ENCODE measurements at places on chromosomes 7 and 10.
A peak's percentile ranks its signal among the peaks of the same experiment; 100 is the strongest.

- no peak for DNase-seq
Observed at GRCh38 chr10:124546055-124546369, 84.4 kb downstream of the LHPP start.

GRCh38 chr7:140924019-140924820 lies 509 bp downstream of the BRAF start:
- DNase-seq: peak; percentile 76

DNA sequence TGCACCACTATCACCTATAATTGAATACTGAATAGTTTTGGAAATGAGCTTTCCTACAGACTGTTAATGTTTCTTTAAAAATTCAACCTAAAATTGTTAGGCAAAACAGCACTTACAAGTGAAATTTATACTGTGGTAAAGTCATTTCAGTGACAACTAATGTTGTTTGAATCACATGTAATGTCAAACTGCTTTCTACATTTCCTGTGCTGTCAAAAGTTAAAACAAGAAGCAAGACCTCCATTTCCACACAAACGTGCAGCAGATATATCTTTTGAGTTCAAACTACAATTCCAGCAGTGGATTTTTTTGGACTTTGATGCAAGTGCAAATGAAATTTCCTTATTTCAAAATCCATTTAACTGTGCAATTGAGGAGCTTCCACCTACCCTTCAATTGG lies 199.8 kb downstream of the RNLS start:
- DNase-seq: no peak

- no peak for DNase-seq
Observed at GRCh38 chr7:2224491-2224928, 8.2 kb downstream of the MAD1L1 start.

GRCh38 chr7:21617916-21618390 lies 75.1 kb downstream of the DNAH11 start:
- DNase-seq: no peak

GRCh38 chr10:4820804-4821401 lies 5.1 kb upstream of the AKR1E2 start:
- no peak for DNase-seq

DNA sequence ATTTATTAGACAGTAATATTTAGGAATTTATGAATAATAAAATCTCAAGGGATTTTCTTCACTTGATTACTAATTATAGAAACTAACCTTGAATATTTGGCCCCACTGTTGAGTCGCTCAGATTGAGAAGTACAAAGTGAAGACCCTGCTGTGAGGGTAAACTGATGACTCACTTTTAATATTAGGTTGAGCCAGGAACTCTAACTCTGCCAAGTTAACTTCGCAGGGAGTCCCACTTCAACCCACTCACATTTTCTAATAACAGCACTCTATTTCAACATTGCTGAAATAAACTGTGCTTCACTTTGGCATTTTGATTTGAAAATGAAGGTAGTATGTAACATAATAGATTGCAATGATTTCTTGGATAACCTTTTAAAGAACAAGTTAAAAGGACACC lies 200.7 kb downstream of the POLR1F start:
- no peak for DNase-seq

DNA sequence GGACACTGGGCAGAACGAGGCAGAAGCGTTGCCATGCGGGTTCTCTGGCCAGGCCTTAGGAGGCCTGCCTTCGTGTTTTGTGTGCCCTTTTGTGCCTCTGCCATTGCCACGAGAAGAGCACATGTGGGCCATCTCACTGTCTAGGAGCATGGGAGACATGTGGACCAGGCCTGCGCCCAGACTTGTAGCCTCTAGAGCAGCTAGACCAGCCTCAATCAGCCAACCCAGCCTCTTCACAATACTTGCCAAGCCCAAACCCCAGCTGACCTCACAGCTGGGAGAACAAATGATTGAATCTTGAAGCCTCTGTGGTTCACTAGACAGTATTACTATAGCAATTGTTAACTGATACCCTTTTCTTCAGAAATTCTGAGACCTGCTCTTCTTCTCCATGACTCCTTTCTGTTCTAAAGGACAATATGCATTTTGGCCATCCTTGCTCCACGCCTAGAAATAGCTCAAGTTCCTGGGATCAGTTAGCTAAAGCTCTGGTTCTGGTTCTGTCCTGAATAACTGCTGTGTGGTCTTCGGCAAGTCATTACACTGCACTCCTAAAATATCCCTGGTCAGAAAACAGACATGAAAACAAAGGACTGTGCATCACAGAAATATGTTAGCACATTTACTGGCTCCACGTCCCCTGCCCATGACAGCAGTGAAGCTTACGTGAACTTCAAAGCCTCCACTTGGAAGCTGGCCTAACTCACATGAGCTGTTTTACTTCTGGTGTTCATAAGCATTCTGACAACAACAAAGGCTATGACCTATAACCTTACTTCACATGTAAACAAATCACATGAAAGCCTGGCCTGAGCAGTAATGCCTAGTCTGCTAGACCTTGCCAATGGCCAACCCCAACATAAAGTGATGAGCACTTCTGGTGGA lies 72.3 kb upstream of the MKRN1 start:
- no peak for DNase-seq

DNA sequence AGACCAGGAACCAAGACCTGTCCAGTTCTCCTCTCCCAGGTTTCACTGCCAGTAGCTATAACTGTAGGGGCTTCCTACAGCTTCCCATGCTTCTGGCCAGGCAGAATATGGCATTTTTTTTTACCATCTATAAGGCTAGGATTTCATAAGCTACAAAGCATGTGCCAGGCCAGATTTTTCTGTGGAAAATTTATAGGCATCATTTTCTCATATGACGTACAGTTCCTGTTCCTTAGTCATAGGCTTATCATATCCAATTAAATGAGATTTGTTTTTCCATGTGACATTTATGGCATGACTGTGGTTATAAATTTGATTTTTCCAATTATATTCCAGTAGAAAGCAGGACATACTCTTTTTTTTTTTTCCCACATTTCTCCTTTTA lies 208.6 kb upstream of the NPY start:
- no peak for DNase-seq

- DNase-seq: no peak
Observed at GRCh38 chr10:99527526-99528493, 4.9 kb upstream of the NKX2-3 start.

- DNase-seq: peak; percentile 71
Observed at GRCh38 chr7:87926581-87927461, 7.2 kb upstream of the ADAM22 start.

DNA sequence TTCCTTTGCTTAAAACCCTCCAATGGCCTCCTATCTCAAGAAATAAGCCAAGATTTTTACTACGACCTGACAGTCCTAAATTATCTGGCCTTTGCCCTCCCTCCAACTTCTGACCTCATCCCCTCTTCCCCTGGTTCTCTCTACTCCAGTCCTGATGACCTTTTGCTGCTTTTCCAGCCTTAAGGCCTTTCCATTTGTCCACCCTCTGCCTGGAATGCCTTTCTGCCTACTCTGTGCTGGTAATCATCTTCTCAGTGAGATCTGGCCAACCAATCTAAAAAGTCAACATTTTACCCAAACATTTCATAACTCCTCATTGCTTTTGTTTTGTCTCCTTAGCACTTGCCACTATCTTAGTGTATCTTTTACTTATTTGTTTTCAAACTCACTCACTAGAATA lies 75.7 kb downstream of the VPS41 start:
- DNase-seq: no peak

DNA sequence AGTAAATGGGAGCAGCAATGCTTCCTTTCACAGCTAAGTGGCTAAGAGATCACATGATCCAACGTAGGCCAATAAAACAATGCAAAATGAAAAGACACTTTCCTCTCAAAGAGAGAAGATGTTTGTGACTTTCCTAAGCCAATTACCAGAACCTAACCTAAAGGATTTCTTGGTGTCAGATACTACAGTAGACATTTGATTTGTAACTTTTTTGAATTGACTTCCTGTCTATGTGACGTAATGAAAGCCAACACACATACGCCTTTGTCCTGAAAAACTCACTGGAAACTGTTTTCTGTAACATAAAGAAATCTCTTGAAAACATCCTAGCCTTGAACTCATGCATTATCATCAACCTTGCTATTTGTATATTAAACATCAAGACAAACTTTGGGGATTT lies 417.1 kb downstream of the GPAM start:
- no peak for DNase-seq

DNA sequence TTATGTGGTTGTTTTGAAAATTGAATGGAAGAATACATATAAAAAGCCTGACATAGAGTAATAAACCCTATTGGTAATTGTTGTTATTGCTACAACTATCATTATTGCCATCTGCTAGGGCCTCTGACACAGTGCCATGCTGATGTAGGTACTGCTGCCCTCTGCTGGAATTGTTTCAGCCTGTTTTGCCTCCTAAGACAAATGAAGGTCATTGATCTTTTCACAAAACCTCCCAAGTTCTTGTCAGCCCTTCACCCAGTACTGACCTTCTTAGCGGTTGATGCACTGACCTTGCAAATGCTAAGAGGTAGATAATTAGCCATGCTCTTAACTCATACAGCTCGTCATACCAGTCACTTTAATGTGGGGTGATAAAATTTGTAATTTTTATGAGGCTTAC lies 975.2 kb downstream of the SORCS1 start:
- no peak for DNase-seq

- DNase-seq: no peak
Observed at GRCh38 chr10:76403912-76404311, 972.5 kb downstream of the LRMDA start.

- no peak for DNase-seq
Observed at GRCh38 chr7:26655781-26656180, 208.6 kb downstream of the SKAP2 start.

DNA sequence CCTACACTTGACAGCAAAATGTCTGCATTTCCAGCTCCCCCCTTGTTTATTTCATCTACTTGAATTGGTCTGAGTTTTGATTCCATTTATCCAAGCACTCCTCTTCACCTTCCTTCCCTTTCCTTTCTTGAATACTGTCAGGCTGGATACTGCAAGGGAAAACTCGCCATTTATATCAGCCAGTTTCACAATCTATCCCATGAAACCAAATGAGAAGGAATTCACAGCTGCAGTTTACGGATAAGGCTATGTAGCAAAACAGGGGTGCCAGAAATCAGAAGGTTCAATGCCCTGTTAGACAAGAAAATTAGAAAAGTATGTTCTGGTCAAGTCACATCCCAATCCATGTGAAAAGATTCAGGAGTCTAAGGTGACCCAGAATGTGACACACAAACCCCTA lies 28.1 kb downstream of the CCDC6 start:
- DNase-seq: no peak

DNA sequence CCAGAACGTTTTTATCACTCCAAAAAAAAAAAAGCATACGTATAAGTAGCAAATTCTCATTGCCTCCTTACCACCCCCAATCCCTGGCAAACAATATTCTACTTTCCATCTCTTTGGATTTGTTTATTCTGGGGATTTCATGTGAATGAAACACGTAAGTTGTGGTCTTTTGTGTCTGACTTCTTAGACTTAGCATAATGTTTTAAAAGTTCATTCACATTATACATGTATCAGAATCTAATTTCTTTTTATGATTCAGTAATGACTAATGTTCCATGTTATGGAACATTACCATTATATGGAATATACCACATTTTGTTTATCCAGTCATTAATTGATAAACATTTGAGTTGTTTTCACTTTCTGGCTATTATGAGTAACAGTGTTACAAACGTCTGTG lies 12.5 kb upstream of the KLHL7 start:
- no peak for DNase-seq

GRCh38 chr10:113323985-113324384 lies 228.9 kb upstream of the HABP2 start:
- no peak for DNase-seq

- no peak for DNase-seq
Observed at GRCh38 chr10:46517541-46517940, 38.9 kb downstream of the GPRIN2 start.
